ENCODE measurements at places on chromosomes 6 and 20. TPM values are rescaled to one million over a fixed set of nuclear protein-coding genes. Genes with fewer than 3 reads are reported as not detected.

ZNF831 gene
- total RNA-seq: not detected

RSPH9 gene
- total RNA-seq: 0.23 TPM

MYT1 gene
- not detected for total RNA-seq

SMLR1 gene
- total RNA-seq: not detected

SLC26A8 gene
- not detected for total RNA-seq

SIGLEC1 gene
- not detected for total RNA-seq

C2 gene
- not detected for total RNA-seq

SLC2A4RG gene
- total RNA-seq: 88.0 TPM

MYL9 gene
- total RNA-seq: 4.8 TPM

MUCL3 gene
- total RNA-seq: not detected

SLC22A2 gene
- total RNA-seq: not detected

FAM83C gene
- 3.2 TPM for total RNA-seq

GUCA1A gene
- total RNA-seq: not detected

LBP gene
- not detected for total RNA-seq

CRISP3 gene
- 0.09 TPM for total RNA-seq

CUL7 gene
- 15.2 TPM for total RNA-seq

LRRN4 gene
- 0.14 TPM for total RNA-seq
